ENCODE measurements at places on chromosomes 1 and 21.

GRCh38 chr1:154880671-154881070, 10.6 kb upstream of the KCNN3 start:
- DNase-seq = no peak

DNA sequence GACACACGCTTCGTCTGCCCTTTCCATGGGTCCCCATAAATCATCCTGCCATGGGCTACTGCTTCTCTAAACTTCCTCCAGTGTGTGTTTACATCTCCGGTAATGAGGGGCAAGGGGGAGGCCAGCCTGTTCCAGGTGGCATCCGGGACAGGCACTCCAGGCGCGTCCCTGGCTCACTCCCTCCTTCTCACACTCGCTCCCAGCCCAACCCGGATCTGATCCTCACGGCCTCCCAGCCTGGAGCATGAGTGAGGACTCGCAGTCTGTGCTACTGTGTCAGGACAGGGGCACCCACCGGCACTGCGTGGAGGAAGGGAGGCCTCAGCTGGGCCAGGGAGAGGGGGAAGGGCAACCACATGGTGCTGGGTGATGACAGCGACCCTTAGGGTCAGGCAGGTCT, 225.4 kb downstream of the TRABD2B start:
- DNase-seq = no peak

DNA sequence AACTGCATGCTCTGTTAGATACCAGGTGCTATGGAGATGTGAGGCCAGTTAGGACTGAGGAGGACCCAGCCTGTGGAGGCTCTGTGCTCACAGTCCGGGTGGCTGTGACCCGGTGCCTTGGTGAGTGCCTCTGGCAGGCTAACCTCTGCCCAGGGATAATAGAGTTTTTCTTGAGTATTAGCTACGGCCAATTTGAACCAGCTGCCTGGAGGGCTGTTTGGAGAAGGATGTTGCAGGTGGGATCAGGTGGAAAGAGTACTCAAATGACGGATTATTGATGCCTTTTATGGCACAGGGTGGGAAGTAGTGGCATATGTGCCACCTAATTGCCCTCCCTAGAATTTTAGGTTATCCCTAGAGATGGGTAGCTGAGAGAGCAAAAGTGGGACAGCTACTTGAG, 182.7 kb downstream of the GRIK3 start:
- DNase-seq = no peak

DNA sequence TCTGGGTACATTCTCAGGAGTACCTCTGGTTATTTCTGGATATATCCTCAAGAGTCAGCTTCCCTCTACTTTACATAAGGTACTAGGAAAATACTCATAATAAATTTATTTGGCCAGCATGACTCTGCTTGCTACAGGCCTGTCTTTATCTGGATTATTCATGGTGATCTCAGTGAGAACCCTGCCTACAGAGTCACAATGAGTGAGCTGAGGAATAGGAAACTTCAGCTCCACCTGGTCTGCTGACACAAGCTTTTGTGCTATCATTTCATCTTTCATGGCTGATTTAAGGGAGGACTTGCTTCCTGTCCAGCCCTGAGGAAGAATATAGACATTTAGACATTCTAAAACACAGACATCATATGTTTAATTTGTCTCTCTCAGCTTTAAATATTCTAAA, 19.5 kb upstream of the SUCO start:
- no peak for DNase-seq

Data from LHCN-M2 (cell line).